ENCODE measurements at places on chromosomes 1 and 21.
A peak's percentile ranks its signal among the peaks of the same experiment; 100 is the strongest.

DNA sequence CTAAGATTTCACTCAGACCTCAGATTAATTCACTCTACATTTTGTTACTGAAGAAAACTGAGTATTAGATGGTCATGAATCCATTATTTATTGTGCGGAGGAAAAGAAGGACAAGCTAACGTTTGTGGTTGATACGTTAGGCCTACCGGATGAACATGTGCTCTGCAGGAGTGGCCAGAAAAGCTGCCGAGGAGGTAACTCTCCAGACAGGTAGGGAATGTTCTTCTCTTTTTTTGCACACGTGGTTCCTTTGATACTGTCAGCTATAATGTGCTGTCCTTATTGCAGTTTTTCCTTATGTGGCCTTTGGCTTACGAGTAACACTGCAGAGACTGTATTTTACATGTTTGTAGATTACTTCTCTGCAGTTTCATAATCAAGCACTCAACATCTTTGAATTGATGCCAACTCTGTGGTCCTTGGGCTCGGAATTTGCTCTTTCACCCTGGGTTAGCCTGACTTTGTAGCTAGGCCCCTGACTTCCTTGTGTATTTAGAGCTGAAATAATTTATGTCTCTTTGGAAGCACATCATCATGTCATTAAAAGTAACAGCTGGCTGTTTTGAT is 13.6 kb downstream of the MTR start:
- DNase-seq, result no peak

GRCh38 chr1:42442662-42443061 is 13.2 kb downstream of the ZMYND12 start:
- DNase-seq, result no peak

DNA sequence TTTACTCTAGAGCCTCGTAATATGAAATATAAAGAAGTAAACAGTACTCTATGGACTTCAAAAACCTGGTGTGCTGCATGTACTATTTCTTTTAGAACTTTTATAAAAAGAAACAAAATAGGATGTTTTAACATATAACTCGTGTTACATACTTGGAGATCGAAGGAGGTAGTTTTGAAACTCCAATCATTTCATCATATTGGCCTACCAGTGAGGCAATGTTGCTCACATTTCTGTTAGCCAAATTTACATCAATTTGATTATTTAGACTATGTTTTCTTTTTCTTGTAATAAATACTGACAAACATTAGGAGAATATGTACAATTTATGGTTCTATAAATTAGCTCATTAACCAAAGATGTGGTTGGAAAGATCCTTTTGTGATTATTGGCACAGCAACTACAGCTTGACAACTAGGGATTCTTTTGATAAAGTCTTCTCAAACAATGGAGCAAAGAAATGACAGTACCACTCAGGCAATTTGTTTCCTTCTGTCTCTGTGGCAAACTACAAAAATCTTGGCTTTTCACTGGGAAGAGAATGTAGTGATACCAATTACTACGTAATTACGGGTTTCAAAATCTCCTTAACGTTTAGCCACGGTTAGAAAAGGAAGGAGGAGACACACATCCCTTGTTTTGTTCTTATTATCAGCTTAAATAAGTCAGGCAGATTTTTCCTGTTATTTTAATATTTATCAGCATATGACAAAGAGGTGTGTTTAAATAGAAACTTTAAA is 266.6 kb upstream of the SGIP1 start:
- no peak for DNase-seq

DNA sequence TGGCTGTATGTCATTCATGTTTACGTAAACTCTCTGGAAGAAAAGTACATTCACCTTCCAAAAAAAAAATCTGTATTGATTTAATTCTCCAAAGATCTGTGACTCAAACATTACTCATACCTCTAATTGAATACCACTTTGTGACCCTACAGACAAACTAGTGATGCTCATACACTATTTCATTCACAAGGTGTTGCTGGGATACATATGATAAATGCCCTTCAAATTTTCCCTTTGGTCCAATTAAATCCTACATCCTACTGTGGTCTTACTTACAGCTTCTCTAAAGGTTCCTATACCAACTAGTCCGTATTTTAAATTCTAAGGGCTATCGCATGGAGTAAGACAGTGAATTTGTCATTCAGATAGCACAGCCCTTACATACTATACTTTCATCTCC is 26.8 kb upstream of the CADM3 start:
- no peak for DNase-seq

GRCh38 chr21:42973309-42973990 is 912 bp upstream of the PKNOX1 start:
- DNase-seq, result no peak

- DNase-seq, result no peak
These were observed 158.2 kb upstream of the KLHDC7A start for GRCh38 chr1:18322368-18323032.

- no peak for DNase-seq
These were observed 1.3 kb downstream of the C1orf210 start for GRCh38 chr1:43284065-43284464.

GRCh38 chr1:89957107-89957506 is 37.8 kb upstream of the ZNF326 start:
- peak; percentile 2 for DNase-seq

DNA sequence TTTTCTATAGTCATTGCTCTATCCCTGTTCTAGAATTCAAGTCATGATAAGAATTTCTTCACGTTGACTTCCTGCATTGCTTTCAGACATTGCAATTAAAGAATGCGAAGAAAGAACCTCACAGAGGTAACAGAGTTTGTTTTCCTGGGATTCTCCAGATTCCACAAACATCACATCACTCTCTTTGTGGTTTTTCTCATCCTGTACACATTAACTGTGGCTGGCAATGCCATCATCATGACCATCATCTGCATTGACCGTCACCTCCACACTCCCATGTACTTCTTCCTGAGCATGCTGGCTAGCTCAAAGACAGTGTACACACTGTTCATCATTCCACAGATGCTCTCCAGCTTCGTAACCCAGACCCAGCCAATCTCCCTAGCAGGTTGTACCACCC is 10.6 kb downstream of the APCS start:
- DNase-seq, result no peak

DNA sequence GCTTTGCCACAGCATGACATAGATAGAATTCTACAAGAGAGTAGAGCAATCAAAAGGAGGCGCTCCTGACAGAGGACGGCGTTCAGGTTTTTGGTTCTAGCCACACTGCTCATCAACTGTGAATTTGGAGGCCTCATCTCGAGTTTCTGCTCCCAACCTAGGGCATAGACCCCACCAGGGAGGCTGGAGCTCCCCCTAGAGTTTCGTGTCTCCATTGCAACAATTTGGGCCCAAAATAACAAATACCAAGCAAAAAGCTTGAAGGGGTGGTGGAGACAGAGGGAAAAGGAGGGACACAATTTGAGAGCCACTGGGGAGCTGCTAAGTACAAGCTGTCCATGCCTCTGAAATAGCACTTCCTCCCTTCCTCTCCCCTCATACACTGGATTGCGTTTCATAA is 297.0 kb downstream of the GPATCH2 start:
- DNase-seq, result no peak

DNA sequence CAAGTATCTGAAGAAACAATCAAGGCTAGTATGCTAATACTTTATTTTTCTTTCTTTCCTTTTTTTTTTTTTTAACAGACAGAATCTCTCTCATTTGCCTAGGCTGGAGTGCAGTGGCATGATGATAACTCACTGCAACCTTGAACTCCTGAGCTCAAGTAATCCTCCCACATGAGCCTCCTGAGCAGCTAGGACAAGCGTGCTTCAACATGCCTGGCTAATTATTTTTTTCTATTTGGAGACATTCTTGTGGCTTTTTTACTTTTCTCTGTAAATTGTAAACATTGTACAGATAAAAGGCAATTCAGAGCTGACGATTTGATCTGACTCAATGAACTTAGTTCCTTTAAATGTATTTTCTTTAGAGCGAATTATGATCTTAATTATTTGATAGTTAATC is 41.4 kb downstream of the CCDC18 start:
- no peak for DNase-seq

GRCh38 chr1:27959792-27960603 is at the start of gene XKR8:
Gene XKR8 (plus strand): TSS chr1:27959973. CDS start chr1:27960070, 97 bp downstream.
- DNase-seq, result peak; percentile 88
